ENCODE measurements at places on chromosomes 7 and 10.
A peak's percentile ranks its signal among the peaks of the same experiment; 100 is the strongest.

GRCh38 chr10:133388236-133388972, 5.6 kb upstream of the MTG1 start:
- DNase-seq, result no peak

DNA sequence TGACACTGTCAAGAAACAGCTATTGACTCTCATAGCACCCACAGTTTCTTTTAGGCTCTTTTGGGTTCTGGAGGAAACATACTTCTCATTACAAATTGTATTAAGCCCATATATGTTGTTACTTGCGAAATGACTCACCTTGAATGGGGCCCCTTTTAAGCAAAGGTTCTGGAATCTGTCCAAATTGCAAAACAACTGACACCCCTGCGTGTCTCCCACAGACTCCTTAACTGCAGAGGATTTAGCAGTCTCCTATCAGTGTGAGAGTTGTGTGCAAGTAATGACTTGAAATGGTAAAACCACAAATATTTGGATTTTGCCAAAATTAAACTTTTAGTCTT, 192.3 kb downstream of the DNAJC1 start:
- no peak for DNase-seq

- DNase-seq, result no peak
These were observed 1.3 kb downstream of the SHH start for GRCh38 chr7:155810770-155811559.

DNA sequence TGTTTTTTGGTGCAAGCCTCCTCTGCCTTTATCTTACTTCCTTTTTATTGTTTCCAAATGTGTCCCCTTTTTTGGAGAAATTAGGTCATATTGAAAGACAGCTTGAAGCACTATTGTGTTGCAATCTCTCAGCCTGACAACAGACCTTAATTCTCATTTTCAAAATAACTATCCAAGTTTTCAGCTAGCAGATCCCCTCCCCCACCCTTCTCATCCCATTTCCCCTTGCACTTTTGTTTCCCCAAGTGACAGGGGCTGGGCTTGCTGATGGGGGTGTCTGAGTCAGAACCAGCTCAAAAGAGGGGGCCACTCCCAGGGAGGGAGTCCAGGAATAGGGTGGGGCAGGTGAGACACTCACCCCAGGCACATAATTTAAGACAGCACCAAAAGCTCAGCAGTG, 75.3 kb downstream of the MKI67 start:
- no peak for DNase-seq

DNA sequence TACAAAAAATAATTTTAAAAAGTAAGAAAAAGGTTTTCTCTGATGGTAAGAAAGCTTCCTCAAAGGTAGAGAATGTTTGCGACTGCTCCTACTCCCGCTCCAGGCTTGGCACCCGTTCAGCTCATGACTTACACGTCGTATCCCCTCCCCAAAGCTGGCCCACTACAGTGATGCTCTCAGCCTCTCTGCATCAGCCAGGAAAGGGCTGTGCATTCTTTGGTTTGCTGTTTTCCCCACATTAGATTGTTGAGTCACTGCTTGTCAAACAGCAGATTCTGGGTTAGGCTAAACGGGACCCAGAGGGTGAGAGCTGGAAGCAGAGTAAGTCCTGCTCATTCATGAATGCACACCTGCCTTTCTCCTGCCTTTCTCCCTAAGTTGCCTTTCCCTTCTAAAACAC, 54.7 kb upstream of the NMT2 start:
- no peak for DNase-seq

DNA sequence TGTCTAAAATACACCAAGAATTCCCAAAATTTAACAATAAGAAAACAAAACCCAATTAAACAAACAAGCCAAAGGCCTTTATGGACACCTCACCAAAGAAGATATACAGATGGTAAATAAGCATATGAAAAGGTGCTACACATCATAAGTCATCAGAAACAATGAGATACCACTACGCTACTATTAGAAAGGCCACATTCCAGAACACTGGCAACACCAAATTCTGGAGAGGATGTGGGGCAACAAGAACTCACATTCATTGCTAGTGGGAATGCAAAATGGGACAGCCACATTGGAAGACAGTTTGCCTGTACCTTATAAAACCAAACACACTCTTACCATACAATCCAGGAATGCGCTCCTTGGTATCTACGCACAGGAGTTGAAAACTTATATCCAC, 291.4 kb downstream of the TNS3 start:
- DNase-seq, result no peak

DNA sequence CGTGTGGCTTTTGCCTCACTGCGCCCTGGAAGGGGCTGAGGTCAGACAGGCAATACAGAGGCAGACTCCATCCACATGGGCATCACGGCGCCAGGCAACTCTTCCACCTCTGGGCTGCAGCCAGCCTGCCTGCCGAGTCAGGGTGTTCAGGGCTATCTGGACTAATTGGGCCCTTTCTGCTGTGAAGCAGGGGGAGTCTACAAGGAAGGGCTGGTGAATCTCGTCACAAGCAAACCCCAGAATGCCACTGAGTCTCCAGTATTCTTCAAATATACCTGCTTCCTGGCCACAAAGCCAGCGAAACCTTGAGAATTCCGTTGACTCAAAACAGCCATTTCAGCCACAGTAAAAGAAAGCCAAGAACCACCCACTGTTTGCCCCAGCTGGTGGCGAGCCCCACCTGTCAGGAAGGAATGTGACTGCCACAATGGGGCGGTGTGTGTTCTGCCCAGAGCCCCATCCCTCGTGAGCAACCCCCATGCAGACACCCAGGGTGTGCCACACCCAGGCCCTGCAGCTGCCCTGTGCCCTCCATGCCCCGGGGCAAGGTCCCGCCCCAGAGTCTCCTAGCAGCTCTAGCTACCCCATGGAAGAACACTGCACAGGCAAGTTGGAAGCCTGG, 117.3 kb downstream of the FAM53B start:
- DNase-seq, result peak; percentile 60

GRCh38 chr7:73429215-73429614, 4.4 kb upstream of the FZD9 start:
- DNase-seq, result no peak

GRCh38 chr10:125093199-125093973, 67.0 kb downstream of the CTBP2 start:
- no peak for DNase-seq

Measured in CD4-positive, alpha-beta T cell treated with Interleukin-10 for 1 hour (primary cell).